ENCODE measurements at places on chromosomes 2 and 18.
A peak's percentile ranks its signal among the peaks of the same experiment; 100 is the strongest.

GRCh38 chr2:109331896-109332848 is 203.2 kb downstream of the SH3RF3 start:
- DNase-seq, result peak; percentile 16

GRCh38 chr18:73136134-73136533 is 268.3 kb upstream of the NETO1 start:
- DNase-seq, result no peak

GRCh38 chr2:162233197-162233596 is 10.0 kb downstream of the FAP start:
- DNase-seq, result no peak

DNA sequence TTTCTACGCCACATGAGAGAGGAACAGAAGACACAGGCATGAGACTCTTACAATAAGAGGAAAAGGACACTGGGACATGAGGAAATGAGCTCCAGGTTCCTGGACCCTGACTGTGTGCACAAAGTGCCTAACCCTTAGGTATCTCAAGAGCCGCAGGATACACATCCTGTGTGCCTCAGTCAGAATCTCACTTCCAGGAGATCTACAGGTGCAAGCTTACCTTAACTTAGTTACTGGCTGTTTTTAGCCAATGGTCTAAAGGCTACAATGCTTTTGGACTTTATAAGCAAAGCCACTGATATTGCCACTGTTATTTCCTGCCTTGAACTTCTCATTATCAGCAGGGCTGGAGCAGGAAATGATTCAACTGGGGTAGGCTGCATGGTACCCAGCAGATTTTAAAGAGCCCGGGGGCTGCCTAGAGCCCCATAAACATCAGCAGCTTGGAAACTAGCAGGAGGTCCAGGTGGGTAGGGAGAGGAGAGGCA is 254.4 kb downstream of the ZNF521 start:
- no peak for DNase-seq

DNA sequence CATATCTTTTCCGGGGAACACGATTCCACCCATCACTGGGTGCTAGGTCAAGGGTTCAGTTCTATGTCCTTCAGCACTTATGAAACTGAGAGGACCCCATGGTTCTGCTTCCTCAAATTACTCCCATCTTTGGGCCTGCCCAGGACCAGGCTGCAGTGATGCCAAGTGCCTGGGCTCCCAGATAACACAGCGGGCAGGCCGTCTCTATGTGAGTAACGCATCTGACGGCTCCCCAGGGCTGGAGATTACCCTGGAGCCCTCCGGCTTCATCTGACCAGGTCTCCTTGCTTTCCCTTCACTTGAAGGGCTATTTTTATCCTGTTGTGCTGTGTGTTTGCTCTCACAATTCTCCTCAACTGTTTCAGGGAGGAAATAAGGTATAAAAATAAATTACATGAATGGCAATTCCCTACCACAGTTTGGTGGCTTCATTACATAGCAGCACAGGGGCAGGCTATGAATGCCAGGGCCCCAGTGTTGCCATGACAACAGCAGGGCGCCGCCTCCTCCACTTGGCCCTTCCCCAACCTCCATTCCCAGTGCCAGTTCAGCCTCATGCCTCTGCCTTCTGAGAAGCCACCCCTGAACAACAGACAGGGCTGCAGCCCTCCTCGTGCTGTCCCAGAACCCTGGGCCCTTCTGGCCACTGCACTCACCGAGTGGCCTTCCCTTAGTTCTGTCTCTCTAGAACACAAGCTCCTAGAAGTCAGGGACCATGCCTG is 25.4 kb upstream of the TMEM131 start:
- DNase-seq, result no peak

DNA sequence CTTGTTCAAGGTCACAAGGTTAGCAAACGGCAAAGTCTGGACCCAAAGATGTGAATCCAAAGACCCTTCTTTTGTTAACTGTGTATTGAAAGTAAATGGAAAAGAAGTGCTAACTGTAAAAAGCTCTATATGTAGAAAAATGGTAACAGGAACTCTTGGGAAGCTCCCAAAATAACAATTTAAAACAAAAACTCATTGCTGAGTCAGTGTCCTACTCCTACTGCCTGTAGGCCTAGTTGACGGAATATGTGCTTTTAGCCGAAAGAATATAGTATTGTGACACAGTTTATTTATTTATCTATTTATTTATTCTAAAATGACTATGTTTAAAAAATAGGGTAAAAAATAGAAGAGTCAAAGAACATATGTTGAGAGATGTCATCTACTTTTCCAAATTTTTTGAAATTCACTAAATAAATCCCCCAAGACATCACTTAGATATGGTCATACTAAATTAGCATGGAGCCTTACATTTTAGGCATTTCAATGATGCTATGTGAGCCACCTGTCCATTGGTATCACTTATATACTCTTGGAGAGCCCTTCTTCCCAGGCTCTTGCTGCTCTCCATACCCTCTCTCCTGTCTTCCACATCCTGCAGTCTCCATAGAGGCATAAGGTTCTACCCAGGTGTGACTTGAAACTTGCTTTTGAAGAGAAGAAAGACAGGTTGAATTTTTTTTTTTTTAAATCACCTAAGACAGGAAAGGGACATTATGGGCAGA is 13.7 kb downstream of the COL5A2 start:
- DNase-seq, result no peak

GRCh38 chr2:33893824-33894223 is 294.7 kb upstream of the FAM98A start:
- no peak for DNase-seq

DNA sequence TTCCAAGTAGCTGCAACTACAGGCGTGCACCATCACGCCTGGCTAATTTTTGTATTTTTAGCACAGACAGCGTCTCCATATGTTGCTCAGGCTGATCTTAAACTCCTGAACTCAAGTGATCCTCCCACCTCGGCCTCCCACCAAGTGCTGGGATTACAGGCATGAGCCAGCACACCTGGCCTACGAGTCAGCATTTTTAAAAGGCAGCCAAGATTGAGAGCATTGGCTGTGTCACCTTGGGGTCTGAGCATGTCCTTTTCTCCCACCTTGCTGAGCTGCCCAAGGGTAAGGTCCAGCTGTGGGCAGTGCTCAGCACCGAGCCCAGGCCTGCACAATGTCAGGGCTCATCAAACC is 142.8 kb upstream of the LMAN1 start:
- no peak for DNase-seq

DNA sequence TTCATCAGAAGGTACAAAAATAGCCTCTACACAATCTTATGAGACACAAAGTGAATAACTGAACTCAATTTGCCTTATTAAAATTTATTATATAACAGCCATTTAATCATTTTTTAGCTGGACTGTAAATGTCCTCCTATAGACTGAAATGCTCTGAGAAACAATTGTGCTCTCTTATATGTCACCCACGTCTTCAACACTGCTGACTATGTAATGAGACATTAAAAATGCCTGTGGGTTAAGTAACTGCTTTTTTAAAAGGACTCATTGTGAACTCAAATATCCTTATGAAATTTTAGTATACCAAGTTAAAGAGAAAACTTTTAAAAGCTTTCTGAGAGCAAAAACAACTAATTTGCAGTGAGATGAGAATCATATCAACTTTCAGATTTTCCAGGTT is 10.4 kb upstream of the GALNT1 start:
- no peak for DNase-seq

DNA sequence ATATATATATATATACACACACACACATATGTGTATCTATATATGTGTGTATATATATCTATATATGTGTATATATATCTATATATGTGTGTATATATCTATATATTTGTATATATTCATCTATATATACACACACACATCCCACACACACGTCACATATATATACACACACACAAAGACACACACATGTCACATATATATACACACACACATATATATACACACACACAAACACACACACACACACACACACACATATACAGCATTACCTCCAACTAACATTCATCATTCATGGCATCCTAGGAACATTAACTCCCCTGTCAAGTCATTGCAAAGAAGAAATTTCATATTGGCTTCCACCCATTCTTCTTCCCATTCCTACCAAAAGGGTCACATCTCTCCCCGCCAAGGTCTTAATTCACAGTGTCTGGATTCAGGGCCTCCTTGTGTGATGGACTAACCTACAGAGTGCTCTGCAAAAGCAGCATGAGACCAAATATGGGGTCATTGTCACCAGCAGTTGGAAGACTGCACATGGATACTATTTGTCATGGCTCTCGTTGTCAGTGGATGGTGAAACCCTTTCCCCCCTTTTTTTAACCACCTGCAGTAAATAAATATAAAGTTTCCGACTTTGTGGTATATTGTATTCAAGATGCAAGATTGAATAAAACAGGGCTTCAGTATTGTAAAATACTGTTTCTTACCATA is 67.0 kb downstream of the IRS1 start:
- DNase-seq, result no peak

DNA sequence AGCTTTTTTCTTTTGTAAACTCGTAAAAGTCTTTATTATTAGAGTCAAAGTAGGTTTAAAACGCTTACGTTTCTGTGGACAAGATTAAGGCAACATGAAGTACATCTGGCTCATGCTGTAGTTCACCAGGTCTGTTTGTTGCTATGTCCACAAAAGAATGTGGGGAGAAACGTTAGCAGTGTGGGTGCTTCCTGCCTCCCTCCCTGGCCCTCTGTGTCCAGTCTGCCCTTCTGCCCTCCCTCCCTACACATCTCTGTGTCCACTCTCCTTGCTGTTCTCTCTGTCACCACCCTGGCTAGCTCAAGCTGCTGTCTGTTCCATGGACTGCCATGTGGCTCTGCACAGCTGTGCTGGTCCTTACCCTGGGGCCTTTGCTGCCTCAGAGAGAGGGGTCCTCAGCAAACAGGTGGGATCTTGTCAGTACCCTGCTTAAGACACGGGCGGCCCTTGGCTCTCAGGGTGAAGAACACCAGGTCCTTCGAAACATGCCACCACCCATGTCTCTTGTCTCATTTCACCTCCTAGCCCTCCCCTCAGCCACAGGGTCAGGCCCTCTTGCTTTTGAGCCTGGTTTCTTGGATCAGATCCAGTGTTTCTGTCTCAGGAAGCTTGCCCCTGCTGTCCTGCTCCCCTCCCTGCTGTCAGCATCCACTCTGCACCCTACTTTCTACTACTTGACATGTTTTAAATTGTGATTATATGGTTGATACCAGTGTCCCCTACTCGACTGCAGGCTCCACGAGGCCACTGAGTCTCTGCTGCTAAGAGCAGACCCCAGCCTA is 79.2 kb downstream of the LIMS1 start:
- no peak for DNase-seq

GRCh38 chr2:241561832-241562231 is 3.3 kb downstream of the BOK start:
- DNase-seq, result no peak

DNA sequence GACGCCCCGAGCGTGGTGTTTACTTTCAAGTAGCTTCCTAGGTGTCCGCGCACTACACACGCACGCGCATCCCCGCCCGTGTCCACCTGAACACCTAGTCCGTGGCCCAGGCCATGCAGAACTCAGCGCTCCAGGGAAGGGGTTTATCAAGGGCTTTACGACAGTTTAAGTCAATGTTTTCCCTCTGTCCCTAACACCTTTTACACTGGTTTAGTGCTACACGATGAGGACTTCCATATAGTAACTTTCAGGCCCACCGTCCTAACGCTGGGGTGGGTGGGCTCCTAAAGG is 1.4 kb upstream of the BCL2 start:
- no peak for DNase-seq

DNA sequence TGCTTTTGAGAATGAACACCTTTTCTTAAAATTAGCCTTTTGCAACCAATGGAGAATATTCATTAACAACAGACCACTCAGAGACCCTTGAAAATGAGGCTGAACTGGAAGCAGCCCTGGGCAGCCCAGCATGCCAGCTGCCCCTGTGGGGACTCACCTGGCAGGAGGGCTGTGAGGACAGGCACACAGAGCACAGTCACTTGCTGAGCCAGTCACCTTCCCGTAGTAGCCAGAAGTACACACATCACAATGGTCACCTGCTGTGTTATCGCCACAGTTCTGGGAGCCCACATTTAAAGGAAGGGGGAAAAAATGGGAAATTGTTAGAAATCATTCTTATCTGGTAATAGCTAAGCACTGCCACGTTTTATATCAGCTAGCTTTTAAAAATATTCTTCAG is 115.5 kb downstream of the LAMA1 start:
- no peak for DNase-seq

- no peak for DNase-seq
Measured at GRCh38 chr2:75276093-75277029, 77.0 kb upstream of the TACR1 start.
